ENCODE measurements at places on chromosomes 12 and 14.
A peak's percentile ranks its signal among the peaks of the same experiment; 100 is the strongest.

GRCh38 chr12:132583411-132583710 is 27.0 kb downstream of the LRCOL1 start:
- no peak for DNase-seq

GRCh38 chr14:104116756-104117340 is 21.5 kb upstream of the KIF26A start:
- no peak for DNase-seq

DNA sequence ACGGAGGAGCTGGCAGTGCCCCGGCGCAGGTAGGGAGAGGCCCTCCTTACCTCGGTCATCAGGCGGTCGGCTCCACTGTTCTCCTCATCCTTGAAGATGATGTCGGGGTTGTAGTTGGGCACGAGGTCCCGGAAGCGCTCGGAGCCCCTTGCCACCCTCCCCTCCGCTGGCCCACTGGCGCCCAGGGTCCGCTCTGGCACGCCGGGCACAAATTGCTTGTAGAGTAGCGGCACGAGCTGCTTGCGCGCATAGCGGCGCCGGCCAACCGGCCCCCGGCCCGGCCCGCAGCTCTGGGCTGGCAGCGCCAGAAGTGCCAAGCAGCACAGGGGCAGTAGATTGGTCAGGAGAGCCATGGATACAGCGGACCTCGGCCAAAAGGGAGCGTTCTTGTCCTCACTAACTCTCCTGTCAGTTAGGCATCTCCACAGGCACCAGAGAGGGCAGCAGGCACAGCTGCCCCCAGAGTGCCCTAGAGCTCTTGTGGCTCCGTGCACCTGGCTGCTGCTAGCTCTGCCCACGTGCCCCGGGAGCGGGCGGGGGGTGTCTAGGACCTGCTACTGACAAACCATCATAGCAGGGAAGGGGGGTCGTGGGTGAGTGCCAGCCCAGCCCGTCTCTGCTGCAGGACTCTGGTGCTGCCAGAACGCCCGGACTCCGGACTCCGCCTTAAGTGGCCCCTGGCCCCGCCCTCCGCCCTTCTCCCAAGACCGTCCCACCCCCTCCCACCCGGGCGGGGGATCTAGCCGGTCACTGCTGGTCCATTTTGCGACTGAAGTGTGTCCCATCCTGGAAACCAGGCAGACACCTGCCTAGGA is at the start of gene DHH:
DHH (minus strand) TSS at position 642 of the 815 bp plus-strand sequence; CDS start at position 353, 289 bp downstream.
- no peak for DNase-seq

- DNase-seq: no peak
Measured at GRCh38 chr12:112710414-112710813, 81.1 kb upstream of the RPH3A start.

- DNase-seq: no peak
Measured at GRCh38 chr14:101823511-101824120, 62.1 kb downstream of the PPP2R5C start.

DNA sequence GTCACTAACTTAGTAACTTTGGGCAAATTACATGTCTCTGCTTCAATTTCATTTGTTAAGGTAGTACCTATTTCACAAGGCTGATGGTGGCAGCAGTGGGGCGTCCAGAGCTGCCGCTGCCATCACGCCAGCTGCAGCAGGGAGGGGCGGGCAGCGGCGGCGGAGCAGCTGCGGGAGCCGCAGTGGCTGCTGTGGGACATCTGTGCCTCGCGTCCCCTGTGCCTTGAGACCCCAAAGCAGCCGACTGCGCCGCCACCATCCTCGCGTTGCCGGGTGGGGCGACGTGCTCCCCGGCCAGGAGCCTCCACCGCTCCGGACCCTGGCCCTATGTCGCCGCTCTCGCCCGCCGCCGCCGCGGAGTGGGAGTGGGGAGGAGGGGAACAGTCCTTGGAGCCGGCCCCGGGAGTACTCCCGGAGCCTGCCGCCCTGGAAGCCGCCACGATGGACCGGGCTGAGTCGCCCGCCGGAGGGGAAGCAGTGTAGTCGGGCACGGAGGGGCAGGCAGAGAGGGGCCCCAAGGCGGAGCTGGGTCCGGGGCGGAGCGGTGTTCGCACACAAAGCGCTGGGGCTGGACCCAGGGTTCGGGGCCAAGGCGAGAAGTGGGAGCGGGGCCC is 51.4 kb downstream of the A2M start:
- no peak for DNase-seq

GRCh38 chr14:54742492-54743350 is 159.9 kb downstream of the GCH1 start:
- no peak for DNase-seq

GRCh38 chr12:80176706-80177105 is 77.4 kb downstream of the OTOGL start:
- no peak for DNase-seq

- no peak for DNase-seq
Measured at GRCh38 chr12:131699434-131699833, 11.5 kb upstream of the SFSWAP start.

GRCh38 chr12:90299666-90300065 is 591.0 kb upstream of the ATP2B1 start:
- no peak for DNase-seq

- DNase-seq: no peak
Measured at GRCh38 chr14:100288382-100289185, 17.7 kb downstream of the SLC25A29 start.

GRCh38 chr12:95002754-95003153 is 743 bp downstream of the NDUFA12 start:
- DNase-seq: no peak

GRCh38 chr14:76918782-76919394 is 92.7 kb downstream of the LRRC74A start:
- no peak for DNase-seq

DNA sequence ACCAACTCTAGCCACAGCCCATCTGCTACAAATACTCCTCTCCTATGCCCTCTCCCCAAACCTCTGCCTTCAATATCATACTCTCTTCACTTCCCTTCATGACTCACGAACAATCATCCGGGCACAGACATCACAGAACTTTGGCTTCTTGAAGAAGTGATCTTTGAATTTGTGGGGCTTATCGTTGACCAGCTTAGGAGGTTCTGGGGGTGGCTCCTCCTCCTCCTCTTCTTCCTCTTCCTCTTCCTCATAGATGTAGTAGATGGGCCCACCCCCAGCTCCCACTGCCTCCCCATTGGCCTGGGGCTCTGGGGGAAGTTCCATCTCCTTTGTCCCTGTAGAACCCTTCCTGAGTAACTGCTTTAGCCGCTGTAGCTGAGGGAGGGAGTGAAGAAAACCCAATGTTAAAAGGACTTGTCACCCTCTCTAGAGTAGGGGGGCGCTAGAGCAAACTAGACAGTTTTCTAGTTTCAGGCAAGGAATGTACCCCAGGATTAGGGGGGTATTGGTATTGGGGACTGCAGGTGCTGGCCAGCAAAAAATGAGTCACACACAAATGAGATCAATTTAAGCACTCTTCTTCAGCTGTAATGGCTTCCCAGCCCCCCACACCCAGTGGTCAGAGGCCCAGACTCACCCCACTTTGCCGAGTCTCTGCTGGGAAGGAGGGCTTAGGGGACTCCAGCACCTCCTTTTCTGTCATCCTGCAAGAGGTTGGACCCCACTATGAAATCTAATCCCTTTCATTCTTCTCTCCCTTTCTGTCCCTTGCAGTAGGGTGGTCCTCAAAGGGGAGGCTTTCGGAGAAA is 1.8 kb downstream of the STAC3 start:
- no peak for DNase-seq

DNA sequence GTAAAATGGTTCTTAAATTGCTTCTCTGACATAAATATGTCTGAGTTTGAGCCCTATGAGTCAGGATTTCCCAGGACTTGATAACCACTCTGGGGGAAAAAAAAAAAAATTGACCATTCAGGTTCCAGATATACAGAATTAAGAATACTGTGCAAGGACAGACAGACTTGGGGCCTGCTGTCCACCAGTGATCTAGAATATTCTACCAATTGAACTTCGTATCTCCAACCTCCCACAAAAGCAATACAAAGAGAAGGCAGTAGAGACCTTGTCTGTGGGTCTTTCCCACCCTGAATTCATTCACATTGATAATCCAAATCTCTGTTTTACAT is 4.1 kb downstream of the SINHCAF start:
- no peak for DNase-seq

GRCh38 chr14:88311780-88312179 is 11.3 kb downstream of the KCNK10 start:
- no peak for DNase-seq

DNA sequence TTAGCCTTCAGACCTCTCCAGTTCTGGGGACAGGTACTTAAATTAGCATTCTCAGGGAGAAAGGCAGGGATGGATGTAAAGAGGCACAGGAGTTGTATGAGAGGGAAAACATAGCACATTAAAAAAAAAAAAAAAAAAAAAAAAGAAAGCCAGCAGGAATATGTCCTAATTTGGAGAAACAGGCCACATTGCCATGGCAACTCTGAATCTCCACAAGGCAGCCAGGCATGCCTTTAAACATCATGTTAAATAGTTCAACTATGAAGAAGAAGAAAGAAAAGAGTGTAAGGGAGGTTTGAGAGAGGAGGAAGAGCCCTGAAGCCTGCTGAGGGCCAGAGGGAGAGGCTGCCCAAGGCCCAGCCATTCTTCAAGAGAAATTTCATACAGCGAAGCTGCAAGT is 145.8 kb downstream of the GRIN2B start:
- DNase-seq: no peak

- DNase-seq: no peak
Measured at GRCh38 chr12:77401064-77401769, 335.8 kb upstream of the E2F7 start.

GRCh38 chr12:124771462-124772288 is 92.0 kb downstream of the SCARB1 start:
- DNase-seq: peak; percentile 92

- no peak for DNase-seq
Measured at GRCh38 chr12:124426594-124427555, 132.0 kb downstream of the RFLNA start.

DNA sequence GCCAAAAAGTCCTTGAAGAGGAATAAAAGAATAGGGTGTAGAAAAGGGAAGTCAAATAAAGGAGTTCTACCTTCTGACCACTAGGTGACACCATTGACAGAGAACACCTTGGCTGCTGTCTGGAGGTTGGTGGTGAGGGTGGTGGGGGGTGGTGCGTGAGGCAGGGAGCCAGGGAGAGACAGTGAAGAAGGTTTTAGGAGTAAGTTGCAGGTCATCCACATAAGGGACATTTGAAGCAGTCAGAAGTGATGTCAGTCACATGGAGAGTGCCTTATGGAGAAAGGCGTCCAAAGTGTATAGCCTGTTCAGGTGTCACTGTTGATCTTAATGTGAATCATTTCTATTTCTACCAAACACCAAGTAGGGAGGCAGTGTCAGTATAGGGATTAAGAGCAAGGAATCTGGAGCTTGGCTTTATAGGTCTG is 279.3 kb upstream of the DDHD1 start:
- DNase-seq: no peak

DNA sequence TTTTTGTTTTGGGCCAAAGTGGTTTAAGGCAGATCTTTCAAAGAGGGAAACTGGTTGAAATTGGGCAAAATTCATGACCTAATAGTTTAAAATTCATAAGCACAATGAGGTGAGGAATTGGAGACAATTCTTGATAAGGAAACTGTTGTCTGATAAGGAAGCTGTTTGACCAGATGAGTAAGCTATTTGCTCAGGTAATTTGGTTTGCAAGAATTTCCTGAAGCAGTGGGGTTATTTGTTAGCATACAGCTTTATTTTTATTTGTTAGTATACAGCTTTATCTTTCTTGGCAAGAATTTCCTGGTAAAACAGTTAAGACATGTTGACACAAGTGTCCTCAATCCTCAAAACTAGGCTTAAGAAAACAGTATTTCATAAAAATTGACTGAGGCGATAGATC is 559.0 kb downstream of the GALC start:
- no peak for DNase-seq

GRCh38 chr12:131420867-131421447 is 289.9 kb upstream of the SFSWAP start:
- no peak for DNase-seq

DNA sequence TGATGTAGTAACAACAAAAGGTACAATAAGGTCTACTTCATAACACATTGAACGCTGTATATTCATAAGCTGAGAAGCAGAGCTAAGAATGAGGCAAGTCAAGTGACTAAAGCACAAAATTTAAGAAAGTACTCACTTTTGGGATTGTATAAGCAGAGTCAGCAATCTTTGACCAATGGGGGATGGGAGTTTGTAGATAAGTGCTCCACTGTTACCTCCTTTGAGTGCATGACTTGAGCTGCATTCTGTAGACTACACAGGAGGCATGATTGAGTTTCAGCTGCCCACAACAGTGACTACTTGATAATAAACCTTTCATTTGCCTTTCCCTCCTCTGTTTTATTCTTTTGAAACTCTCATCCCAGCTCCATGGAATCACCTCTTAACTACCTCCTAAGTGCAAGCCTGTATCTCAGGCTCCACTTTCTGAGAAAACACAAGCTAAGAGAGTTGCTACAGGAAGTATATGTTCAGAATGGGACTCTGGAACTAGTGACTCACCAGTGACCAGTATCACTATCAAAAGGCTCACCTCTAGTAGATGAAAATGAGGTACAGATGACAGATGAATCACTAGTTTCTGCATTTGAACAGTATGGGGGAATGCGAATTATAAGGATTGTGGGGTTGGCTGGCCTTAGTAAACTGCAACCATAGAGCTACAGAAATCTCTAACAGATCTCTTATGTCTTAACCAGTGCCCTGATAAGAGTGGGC is 49.2 kb downstream of the SLC35F4 start:
- DNase-seq: no peak

GRCh38 chr12:70535896-70536374 is 101.3 kb downstream of the PTPRB start:
- DNase-seq: no peak

DNA sequence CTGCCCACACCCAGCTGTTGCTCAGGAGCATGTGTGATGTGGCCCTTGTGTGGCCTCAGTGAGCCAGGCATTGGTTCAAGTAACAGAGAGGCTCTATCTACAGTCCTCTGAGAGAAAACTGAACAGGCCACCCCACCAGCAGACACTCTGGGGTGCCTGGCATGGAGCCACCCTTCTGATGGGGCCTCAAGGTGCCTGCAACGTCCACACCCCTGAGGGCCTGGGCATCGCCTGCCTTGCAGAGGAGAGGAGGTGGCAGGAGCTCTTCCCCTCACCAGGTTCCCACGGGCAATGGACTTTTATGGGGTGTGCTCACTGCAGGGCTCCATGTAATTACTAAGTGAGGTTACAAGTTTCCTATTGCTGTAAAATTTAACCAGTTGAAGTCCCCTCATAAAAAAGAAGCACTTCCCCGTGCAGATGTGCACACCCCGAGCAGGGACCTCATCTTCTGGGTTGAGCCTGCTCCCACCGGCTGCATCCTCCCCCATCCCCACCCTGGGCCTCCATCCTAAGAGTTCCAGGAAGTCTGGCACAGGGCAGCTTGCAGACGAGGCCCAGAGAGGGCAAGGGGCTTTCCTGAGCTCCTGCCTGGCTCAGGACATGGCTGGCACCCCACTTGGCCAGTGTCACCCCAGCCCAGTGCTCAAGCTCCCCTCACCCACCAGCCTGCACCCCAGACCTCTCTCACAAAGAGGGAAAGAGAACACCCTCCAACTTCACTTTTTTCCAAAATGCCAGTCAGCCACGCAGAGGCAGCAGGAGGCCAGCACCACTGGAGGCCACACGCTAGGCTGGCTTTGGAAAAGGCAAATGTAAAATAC is 270.4 kb upstream of the RTL1 start:
- DNase-seq: no peak

GRCh38 chr14:24058260-24058950 is 6.6 kb downstream of the CARMIL3 start:
- no peak for DNase-seq
